Tibial nerve (tissue), 4 donors: ENCODE measurements at places on chromosomes 1 and 21. TPM values are rescaled to one million over a fixed set of nuclear protein-coding genes. Genes with fewer than 3 reads are reported as not detected.

DNA sequence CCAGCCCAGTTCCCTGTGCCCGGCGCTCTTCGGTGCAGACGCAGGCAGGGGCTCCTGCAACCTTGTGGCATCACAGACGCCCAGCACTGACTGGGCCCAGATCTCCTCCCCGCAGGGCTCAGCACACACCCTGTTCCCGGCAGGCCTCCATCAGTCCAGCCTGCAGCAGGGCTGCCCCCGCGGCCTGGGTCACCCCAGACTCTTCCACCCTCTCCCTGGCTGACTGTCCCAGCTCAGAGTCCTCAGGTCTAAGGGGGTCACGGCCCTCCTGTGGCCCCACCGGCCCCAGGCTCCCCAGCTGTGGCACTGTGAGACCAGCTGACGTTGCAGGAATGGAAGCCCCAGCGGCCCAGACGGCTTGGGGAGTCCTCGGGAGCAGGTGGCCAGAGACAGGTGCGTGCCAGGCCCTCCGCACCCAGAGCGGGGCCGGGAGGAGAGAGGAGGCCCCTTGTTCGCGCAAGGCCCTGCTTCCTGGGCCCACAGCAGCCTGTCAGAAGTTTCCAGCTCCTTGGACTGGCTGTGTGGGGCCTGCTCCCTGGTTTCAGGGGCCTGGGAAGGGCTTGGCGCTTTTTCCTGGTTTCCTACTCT, 4.2 kb downstream of the B3GALT6 start:
- H3K27me3 ChIP-seq, result no peaks in the 10 kb centered on the region
- no peaks in the 10 kb centered on the region for H3K36me3 ChIP-seq
- no peaks in the 10 kb centered on the region for H3K4me1 ChIP-seq
- no peak for DNase-seq
- no peak overlapping the region for H3K27ac ChIP-seq
- H3K4me3 ChIP-seq, result no peak overlapping the region

AQP10 gene
- total RNA-seq, result not detected

DNA sequence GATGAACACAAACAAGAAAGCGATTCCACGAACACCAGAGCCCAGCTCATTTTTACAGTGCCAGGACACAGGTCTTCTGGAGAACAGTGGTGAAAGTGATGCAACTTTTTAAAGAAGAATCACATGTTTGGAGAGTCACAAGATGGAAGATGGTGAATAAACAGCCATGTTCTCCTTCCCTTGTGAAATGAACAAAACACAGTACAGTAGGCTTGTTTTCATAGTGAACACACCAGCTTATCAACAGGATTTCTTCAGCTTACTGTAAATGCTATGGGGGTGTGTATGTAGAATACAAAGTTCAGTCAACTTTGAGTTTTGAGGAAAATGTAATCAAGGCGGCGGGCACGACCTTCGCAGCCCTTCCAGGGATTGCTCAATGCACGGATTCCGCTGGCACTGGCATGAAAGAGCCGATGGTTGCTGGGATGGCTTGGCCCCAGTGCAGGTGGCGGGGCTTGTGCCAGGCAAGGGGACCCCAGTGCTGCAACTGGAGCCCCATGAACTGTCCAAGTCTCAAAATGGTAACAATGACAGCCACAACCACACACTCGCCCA, 9.7 kb downstream of the TMPRSS3 start:
- H3K4me1 ChIP-seq, result no peaks in the 10 kb centered on the region
- H3K27me3 ChIP-seq, result no peaks in the 10 kb centered on the region
- H3K36me3 ChIP-seq, result no peaks in the 10 kb centered on the region
- no peak overlapping the region for H3K4me3 ChIP-seq

SLC44A5 gene
- 0.21 TPM for total RNA-seq

GRCh38 chr1:208006258-208006920, 95.5 kb upstream of the CD34 start:
- DNase-seq, result no peak
- no peak overlapping the region for H3K4me3 ChIP-seq
- H3K36me3 ChIP-seq, result no peaks in the 10 kb centered on the region
- H3K27ac ChIP-seq, result no peak overlapping the region
- H3K27me3 ChIP-seq, result no peaks in the 10 kb centered on the region
- H3K4me1 ChIP-seq, result no peaks in the 10 kb centered on the region

DNA sequence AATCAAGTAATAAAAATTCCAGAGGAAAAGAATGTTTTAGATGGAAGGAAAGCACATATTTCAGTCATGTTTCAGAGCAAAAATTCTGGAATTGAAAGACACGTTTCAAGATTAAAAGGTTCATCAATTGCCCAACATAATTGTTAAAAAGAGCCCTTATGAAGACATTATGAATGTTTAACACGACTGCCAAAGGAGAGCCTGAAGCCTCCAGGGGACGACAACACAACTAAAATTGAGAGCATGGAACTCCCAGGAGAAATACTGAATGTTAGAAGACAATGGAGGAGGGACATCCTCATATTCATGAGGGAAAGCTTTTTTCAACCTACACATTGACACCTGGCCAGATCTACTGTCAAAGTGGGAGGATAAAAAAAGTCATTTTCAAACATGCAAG, 16.0 kb downstream of the OR2T11 start:
- no peaks in the 10 kb centered on the region for H3K36me3 ChIP-seq
- no peaks in the 10 kb centered on the region for H3K4me1 ChIP-seq
- no peaks in the 10 kb centered on the region for H3K27me3 ChIP-seq
- no peak overlapping the region for H3K4me3 ChIP-seq

USH2A gene
- under 0.01 TPM for total RNA-seq

LIN28A gene
- total RNA-seq, result not detected

DNA sequence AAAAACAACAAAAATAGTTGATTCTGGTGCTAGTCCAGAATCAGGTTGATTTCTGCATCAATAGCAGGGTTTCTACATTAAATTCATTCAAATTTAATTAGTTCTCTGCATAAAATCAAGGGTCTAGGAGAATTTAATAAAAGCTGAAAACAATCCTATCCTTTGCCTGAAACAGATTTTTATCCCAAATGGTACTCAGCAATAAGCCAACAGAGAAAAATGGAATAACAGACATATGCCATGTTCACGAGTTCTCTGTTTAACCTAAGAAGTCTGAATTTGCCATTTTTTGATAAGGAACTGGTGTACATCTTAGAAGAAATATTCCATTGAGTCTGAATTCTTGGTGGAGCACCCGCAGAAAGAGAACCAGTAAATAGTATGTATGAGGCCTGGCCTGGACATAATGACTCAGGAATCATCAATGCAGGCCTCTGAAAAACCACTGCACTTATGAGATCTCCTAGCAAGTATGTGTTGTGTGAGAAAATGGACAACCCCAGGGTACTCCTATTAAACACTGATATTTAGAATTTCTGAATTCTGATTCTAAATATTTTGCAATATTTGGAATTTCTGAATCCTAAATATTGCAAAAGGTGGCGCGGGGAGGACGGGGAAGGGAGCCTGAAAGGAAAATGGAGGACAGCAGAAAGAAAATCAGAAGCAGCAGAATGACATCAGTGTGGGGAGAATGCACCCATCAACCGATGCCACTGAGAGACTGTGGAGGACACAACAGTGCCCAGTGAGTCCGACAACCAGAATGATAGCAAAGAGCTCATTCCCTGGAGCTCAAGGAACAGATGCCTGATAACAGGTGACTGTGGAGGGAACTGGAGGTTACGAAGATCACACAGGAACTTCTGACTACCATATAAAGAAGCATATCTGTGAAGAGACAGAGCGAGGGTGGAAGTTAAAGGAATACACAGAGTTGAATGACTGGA, 97.6 kb downstream of the APP start:
- no peak overlapping the region for H3K4me3 ChIP-seq
- DNase-seq, result no peak
- H3K27me3 ChIP-seq, result no peaks in the 10 kb centered on the region
- no peak overlapping the region for H3K27ac ChIP-seq

SRSF10 gene
- 58.6 TPM for total RNA-seq

DNA sequence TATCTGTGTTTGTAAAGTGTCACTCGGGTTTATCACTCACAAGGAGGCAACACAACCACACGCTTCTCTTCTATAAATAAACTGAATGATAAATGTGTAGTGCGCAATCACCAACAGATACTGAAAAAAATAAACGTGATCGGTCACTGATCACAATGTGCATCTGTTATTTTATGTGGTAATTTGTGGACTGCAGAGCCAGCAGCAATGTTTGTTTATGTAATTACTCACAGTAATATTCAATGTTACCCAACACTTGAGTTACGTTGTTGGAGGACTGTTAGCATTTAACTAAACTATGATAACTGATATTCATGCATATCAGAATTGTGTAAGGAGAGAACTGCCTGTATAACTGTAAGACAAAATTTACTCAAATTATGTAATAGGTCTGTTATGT, 129.6 kb downstream of the USH2A start:
- H3K4me3 ChIP-seq, result no peak overlapping the region
- H3K27me3 ChIP-seq, result no peaks in the 10 kb centered on the region
- H3K4me1 ChIP-seq, result no peaks in the 10 kb centered on the region
- DNase-seq, result no peak
- no peaks in the 10 kb centered on the region for H3K36me3 ChIP-seq

GBP6 gene
- not detected for total RNA-seq

DNA sequence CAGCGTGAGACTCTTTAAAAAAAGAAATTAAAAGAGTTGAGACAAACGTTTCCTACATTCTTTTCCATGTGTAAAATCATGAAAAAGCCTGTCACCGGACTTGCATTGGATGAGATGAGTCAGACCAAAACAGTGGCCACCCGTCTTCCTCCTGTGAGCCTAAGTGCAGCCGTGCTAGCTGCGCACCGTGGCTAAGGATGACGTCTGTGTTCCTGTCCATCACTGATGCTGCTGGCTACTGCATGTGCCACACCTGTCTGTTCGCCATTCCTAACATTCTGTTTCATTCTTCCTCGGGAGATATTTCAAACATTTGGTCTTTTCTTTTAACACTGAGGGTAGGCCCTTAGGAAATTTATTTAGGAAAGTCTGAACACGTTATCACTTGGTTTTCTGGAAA, 31.2 kb downstream of the IFNAR1 start:
- H3K27ac ChIP-seq, result no peak overlapping the region
- H3K4me3 ChIP-seq, result no peak overlapping the region
- peaks cover 3% of the 10 kb centered on the region for H3K36me3 ChIP-seq
- H3K27me3 ChIP-seq, result no peaks in the 10 kb centered on the region
- DNase-seq, result no peak

- H3K36me3 ChIP-seq, result peaks cover 7% of the 10 kb centered on the region
- H3K4me3 ChIP-seq, result no peak overlapping the region
- no peaks in the 10 kb centered on the region for H3K27me3 ChIP-seq
- no peaks in the 10 kb centered on the region for H3K4me1 ChIP-seq
- H3K27ac ChIP-seq, result no peak overlapping the region
These were observed 47.3 kb downstream of the KMO start for GRCh38 chr1:241579434-241579833.

ZNF695 gene
- 0.22 TPM for total RNA-seq

DNA sequence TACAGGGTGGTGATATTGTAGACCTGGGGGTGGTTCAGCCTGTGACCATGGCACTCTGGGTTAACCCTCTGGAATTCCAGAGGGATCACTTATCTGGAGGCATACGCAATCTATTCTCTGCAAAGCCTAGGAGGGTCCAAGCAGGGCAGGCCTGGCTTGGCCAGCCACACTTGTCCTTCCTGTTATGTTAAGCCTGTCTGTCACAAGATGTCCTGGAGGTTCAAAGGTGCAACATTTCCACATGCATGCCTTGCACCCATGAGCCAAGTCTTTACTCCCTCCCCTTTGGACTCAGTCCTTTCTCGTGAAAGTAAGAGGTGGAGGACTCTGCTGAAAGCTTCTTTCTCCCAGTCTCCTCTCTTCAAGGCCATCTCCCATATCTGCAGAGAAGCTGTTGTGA, 345.1 kb downstream of the HHIPL2 start:
- no peak overlapping the region for H3K27ac ChIP-seq
- no peaks in the 10 kb centered on the region for H3K27me3 ChIP-seq
- DNase-seq, result no peak
- H3K4me1 ChIP-seq, result no peaks in the 10 kb centered on the region
- no peak overlapping the region for H3K4me3 ChIP-seq

DNA sequence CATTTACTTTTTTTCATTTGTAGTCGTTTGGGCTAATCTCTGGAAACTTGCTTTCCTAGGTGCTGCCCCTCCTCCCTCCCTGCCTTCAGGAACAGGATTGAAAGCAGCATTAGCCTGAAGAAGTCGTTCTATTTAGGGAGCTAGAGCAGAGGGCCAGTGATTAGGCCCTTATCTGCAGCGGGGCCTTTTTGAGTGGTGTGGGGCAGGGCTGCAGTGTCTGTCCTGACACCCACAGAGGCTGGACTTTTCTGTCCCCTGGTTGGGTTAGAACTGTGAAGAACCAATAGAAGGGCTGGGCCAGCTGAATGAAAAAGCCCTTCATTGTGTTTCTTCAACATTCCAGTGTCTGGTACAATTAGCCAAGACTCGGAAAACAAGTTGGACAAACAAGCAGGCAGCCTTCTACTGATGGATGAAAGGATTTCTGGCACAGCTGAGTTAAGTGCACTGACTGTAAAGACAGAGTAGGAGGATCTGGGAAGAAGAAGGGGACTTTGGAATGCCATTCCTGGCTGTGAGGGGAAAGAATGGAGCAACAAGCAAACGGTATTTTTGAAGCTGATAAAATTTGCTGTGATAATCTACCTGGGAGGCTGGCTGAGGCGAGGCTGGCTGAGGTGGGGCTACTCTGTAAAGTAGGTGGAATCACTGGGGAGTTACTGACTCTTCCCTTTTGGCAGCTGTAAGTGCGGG, 9.7 kb downstream of the MACF1 start:
- no peak for DNase-seq
- H3K4me3 ChIP-seq, result no peak overlapping the region
- no peaks in the 10 kb centered on the region for H3K27me3 ChIP-seq
- peak overlapping the region; percentile 65 for H3K27ac ChIP-seq
- peaks cover 41% of the 10 kb centered on the region for H3K4me1 ChIP-seq

DNA sequence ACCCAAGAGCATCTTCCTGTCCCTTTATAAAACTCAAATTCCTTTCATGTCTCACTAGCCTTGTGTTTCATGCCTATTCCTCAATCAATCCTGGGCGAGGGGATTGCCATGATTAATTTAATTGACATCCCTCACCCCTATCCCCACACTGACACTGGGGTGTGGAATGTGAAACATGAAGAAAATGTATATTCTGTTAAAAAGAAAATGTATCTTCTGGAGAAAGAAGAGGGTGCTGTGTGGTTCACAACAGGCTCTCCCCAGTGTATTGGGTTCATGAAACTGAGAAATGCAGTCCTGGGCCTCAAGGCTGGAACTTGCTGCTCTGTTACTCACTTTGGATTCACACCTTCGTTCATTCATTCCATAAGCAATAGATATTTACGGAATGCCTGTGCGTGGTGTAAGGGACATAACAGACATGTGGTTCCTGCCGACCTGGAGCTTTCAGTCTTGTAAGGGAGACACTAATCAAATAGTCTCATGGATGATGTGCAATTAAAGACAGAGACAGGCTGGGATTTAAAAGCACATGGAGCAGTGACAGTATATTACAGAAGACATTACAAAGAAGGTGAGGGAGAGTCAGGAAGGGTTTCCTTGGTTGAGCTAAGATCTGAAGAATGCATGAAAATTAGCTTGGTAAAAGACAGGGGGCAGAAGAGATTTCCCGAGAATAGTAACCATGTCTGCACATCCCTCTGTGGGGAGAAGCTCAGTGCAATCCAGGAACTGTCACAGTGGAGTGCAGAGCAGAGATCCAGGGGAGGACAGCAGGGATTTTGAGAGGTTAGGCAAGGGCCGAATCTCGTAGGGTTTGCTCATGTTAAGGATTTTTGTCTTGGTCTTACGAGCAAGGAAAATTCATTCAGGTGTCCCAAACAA, 32.1 kb downstream of the SERTAD4 start:
- H3K4me1 ChIP-seq, result peaks cover 36% of the 10 kb centered on the region
- H3K36me3 ChIP-seq, result no peaks in the 10 kb centered on the region
- no peak overlapping the region for H3K27ac ChIP-seq

GRCh38 chr1:198254948-198255347, 98.2 kb downstream of the NEK7 start:
- no peak overlapping the region for H3K27ac ChIP-seq
- DNase-seq, result no peak
- H3K4me3 ChIP-seq, result no peak overlapping the region
- no peaks in the 10 kb centered on the region for H3K36me3 ChIP-seq
- no peaks in the 10 kb centered on the region for H3K4me1 ChIP-seq
